ENCODE measurements at places on chromosomes 6 and 20.
A peak's percentile ranks its signal among the peaks of the same experiment; 100 is the strongest.

- DNase-seq: no peak
Measured at GRCh38 chr6:108463784-108464183, 96.9 kb upstream of the FOXO3 start.

GRCh38 chr20:31698803-31699718, 23.6 kb downstream of the BCL2L1 start:
- peak; percentile 82 for DNase-seq

DNA sequence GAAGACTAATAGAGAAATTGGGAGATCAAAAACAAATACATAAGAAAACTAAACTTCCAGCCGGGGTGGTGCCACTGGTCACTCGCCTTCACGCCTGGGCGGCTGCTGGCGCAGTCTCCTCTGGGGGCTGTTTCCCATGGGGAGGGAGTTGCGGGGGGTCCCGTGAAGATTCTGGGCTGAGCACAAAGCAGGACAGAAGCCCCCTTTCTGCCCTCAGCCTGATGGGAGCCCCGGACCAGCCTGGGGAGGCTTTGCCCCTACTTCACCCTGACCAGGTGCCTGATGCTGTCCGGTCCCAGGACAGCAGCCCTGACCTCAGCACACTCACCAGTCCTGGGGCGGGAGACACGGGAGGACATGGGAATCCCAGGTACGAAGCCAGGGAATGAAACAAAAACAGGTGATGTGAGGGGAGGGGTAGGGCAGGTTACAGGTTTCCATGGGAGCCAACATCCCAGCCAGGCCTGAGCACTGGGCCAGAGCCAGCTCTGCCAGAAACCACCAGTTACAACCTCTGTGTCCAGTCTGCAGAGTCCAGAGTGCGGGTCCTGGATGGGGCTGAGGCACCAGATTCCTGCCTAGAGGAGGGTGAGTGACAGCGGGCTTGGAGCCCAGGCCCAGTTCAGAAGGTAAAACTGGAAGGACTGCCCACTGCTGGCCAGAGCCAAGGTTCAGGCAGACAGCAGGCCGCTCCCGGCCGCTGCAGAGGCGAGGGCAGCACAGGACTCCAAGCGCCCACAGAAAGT, 326.4 kb downstream of the TAF4 start:
- DNase-seq: no peak

GRCh38 chr6:52360601-52361413, 1.1 kb upstream of the PAQR8 start:
- peak; percentile 13 for DNase-seq

DNA sequence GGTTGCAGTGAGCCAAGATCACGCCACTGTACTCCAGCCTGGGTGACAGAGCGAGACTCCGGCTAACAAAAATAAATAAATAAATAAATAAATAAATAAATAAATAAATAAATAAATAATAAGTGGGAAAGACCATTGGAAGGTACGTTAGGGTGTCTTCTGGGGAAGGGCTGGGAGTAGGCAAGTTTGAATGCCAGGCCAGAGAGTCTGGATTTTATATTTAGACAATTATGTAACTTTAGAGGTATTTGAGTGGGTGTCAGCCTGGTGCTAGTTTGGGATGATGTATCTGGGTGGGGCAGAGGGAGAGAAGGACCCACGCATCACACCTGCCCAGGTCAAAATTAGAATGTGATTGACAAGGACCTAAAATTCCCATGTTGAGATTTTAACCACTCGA, 108.5 kb upstream of the PRND start:
- DNase-seq: peak; percentile 29

DNA sequence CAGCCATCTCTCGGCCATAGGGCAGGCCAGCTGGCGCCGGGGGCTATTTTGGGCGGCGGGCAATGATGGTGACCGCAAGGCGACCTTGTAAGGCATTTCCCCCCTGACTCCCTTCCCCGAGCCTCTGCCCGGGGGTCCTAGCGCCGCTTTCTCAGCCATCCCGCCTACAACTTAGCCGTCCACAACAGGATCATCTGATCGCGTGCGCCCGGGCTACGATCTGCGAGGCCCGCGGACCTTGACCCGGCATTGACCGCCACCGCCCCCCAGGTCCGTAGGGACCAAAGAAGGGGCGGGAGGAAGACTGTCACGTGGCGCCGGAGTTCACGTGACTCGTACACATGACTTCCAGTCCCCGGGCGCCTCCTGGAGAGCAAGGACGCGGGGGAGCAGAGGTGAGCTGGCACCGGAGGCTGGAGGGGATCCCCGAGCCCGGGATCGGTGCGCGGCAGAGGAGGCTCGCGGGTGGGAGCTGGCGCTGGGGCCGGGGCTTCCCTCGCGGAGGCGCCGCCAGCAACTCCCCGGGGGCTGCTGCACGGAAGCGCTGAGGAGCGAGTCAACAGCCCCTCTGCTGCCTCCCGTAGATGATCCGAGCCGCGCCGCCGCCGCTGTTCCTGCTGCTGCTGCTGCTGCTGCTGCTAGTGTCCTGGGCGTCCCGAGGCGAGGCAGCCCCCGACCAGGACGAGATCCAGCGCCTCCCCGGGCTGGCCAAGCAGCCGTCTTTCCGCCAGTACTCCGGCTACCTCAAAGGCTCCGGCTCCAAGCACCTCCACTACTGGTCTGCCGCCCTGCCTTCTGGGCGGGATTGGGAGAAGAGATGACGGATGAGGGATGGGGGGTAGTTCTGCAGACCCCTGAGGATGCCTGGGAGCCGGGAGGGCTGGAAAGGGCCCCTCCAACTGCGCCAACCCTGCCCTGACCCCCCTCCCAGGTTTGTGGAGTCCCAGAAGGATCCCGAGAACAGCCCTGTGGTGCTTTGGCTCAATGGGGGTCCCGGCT, at the start of the genes CTSA and NEURL2:
TSS of gene CTSA (plus strand) at position 351 of the 999 bp plus-strand sequence. CDS start at position 585, 234 bp downstream.
TSS of gene NEURL2 (minus strand) at position 224 of the 999 bp plus-strand sequence. CDS start at position 7, 217 bp downstream.
- DNase-seq: peak; percentile 94

- DNase-seq: peak; percentile 26
Measured at GRCh38 chr6:22754061-22754460, 184.7 kb downstream of the HDGFL1 start.

GRCh38 chr6:30937265-30937664, 3.5 kb upstream of the MUCL3 start:
- DNase-seq: no peak

DNA sequence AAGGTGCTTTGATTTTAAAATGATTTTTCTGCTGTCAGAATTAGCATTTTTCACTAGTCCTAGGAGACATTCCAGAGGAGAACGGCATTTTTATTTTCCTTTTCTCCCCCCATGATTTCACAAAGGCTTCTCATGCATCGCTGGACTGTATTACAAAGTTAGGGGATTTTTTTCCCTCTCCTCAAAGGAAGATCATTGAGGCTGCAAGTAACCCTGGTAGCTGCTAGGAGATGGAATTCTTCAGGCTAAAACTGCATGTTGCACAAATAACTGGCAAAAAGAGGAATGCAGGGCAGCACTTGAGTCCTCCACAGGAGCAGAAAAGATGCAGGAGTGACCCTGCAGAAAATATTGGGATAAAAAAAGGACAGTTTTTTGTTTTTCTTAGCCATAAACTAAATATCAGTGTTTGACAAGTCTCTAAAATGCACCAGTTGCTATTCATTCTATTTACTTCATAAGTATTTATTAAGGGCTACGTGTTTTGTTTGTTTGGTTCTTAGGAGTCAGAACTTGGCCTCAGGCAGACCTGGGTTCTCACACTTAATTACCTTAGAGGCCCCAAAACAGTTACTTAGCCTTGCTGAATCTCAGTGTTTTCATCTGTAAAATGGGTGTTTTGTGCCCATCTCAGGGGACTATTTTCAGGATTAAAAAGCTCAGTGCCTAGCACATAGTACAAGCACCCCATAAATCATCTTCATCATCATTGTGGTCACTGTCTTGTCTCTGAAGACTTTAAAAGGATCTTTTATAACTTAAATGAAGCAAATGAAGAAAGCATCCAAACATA, 144.5 kb upstream of the ID4 start:
- DNase-seq: peak; percentile 2

- no peak for DNase-seq
Measured at GRCh38 chr6:26121141-26122004, 34.1 kb downstream of the HFE start.

DNA sequence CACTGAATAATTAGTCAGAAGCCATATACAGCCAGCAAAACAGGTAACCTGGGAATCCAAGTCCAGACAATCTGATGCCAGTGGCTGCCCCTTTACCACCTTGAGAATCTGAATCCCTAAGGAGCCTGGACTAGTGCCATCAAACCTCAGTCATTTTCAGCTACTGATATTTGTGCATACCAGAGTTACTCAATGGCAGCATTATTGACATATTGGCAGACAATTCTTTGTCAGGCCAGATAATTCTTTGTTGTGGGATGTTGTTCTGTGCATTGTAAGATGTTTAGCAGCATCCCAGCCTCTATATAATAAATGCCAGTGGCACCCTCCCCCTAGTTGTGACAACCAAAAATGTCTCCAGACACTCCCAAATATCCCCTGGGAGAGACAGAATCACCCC, 3.2 kb upstream of the EIF2S2 start:
- DNase-seq: no peak

GRCh38 chr20:21693322-21693721, 12.1 kb upstream of the PAX1 start:
- DNase-seq: no peak
